Tongue (tissue), 3 donors: ENCODE measurements at places on chromosomes 11 and 22. TPM values are rescaled to one million over a fixed set of nuclear protein-coding genes. Genes with fewer than 3 reads are reported as not detected.

DNA sequence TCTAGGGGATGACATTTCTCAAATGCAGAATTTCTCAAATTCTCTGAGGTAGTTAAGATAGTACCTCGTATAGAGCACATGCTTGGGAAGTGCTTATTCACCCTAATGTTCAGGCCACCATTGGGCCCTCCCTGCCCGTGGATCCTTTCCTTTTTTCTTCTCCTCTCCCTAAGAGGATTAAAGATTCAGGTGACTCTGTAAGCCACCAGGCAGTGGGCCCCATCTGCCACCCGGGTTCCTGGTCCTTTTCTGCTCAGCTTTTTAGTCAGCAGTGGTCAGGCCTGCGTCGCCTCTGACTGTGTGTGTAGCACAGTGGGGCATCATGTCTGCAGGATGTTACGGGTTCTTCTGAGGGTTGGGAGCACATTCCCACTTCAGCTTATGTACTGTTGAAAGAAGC, 7.2 kb downstream of the CEP164 start:
- DNase-seq: no peak

DNA sequence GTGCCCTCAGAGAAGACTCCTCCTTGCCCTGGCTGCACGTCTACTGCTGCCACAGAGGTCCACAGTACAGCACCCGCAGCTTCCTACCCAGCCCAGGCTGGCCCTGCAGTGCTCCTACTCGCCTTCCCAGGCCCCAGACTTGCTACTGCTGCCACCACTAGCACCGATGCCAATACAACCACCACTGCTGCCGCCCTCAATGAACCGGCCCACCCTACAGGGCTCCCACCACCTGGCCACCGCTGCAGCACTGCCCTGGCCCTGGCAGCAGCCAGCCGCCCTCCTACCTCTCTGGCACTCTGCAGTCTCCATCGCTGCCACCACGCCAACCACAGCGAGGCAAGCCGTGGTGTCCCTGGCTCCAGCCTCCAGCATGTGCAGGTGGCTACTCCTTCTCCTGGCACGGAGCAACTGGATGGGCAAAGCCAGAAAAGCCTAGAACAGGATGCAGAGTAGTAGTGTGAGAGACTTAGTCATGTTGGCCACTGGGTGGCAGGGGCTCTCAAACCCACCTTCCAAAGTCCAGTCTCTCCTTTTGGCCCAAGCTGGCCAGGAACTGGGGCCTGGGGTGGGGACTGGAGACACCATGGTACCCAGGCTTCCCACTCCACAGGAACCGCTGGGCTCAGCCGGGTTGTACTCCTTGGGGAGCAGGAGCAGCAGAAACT, 39.4 kb downstream of the C22orf42 start:
- no peak for DNase-seq

- peak; percentile 48 for DNase-seq
These were observed at the start of gene TPH1 for GRCh38 chr11:18046116-18046777. TSS of gene TPH1 (minus strand) at chr11:18046269. CDS start at chr11:18040762, 5,507 bp downstream.

DNA sequence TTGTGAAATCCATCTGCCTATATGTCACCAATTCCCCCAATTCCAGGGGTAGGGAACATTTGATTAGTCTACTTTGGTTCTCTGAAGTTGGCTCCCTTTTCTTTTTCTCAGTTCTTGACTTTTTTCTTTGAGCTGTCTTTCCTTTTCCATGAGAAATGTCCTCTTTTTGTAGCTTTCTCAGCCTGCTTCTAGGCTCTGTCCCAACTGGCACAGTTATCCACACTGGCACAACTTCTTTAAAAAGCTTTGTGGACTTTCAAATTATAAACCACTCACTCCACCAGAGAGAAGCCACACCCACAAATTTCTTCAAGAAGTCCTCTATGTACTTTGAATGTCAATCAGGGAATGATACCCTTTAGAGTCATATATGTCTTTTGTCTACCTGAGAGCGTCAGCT, 100.5 kb downstream of the TTC17 start:
- DNase-seq: no peak

DNA sequence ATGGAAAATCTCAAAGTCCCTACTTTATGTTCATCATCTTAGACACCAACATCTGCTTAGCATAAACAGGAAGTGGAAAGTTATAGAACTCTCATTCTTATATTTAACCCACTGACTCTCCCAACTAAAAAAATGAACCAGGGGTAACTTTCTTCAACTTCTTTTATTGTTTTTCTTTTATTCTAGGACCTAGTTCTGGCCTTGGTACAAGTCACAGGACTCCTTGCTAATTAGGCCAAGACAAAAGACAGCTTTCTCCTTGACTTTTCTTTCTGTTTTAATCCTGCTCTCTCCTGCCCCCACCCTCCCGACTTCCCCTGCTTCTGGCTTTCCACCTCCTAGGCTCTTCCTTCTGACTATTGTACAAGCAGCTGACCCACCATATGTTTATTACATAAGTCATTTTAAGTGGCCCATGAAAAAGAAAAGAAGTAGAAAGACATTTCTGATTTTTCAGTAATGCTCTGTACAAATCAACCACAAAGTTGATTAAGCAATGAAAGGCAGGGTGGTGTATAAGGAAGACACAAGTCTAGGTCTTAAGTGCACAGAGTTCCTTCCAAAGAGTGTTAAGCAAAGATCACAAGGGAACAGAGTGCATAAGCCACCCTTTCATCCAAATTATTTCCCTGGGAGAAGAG, 18.3 kb downstream of the JAML start:
- DNase-seq: peak; percentile 70

Gene HPS4
- 27.8 TPM for total RNA-seq

Gene KRTAP5-8
- not detected for total RNA-seq

Gene SERPING1
- 20.8 TPM for total RNA-seq

Gene ARHGEF17
- 33.0 TPM for total RNA-seq
